ENCODE measurements at places on chromosomes 13 and 19. TPM values are rescaled to one million over a fixed set of nuclear protein-coding genes. Genes with fewer than 3 reads are reported as not detected.

- H3K36me3 ChIP-seq = peaks cover 31% of the 10 kb centered on the region
- DNase-seq = no peak
- no peaks in the 10 kb centered on the region for H3K27me3 ChIP-seq
- peak overlapping the region; percentile 88 for H3K4me3 ChIP-seq
These were observed 1.2 kb downstream of the TBC1D17 start for GRCh38 chr19:49878744-49879070.

DNA sequence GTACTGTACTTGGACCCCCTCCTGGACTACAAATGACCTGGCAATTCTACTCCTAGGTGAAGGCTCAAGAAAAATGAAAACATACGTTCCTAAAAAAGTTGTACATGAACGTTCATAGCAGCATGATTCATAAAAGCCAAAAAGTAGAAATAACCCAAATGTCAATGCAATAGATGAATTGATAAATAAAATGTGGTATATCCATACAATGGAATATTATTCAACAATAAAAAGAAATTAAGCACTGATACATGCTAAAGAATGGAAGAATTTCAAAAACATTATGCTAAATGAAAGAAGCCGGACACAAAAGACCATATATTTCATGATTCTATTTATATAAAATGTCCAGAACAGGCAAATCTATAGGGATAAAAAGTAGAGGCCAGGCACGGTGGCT, 9.5 kb downstream of the ZNF432 start:
- peaks cover 96% of the 10 kb centered on the region for H3K36me3 ChIP-seq
- H3K27ac ChIP-seq = no peak overlapping the region
- no peak overlapping the region for H3K4me3 ChIP-seq
- H3K27me3 ChIP-seq = no peaks in the 10 kb centered on the region
- H3K4me1 ChIP-seq = no peaks in the 10 kb centered on the region

The ZSCAN5A gene
- total RNA-seq = 7.0 TPM

DNA sequence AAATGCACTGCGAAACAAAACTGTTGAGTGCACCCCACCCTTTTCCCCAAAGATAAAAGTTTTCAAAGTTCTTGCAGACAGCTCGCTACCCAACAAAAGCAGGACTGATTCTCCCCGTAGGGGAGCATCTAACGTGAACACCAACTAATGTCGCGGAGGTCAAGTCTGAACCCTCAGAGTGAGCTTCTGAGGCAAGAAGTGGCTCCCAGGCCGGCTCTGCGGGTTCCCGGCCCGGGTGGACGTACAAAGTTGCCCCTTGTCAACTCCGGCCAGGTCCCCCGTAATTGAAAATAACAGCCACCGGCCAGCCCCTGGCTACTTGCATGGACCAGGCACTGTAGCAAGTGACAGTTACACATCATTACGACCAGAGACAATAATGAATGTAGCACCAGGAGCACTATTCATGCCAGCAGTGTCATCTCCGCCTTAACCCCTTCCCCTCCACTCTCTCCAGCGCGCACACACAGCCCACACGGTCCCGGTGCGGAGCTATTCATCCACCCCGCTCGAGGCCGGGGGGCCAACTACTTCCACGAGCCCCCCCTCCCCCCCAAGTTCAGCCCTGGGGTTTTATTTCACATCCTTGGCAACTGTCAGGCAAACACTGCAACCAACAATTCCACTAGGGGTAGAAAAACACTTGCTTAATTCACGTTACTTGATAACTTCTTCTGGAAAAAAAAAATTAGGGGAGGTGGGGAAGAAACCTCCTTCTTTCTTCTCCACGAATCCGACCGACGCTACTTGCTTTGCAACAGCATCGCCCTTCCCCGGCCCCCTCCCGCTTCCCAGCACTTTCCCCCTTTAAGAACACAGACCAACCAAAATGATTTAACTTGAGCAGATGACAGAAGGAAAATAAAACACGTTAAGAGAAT, 1.2 kb downstream of the KLF12 start:
- DNase-seq = no peak
- H3K4me1 ChIP-seq = peaks cover 48% of the 10 kb centered on the region
- H3K36me3 ChIP-seq = no peaks in the 10 kb centered on the region
- H3K27ac ChIP-seq = peak overlapping the region; percentile 98
- peak overlapping the region; percentile 73 for H3K4me3 ChIP-seq
- H3K27me3 ChIP-seq = no peaks in the 10 kb centered on the region

DNA sequence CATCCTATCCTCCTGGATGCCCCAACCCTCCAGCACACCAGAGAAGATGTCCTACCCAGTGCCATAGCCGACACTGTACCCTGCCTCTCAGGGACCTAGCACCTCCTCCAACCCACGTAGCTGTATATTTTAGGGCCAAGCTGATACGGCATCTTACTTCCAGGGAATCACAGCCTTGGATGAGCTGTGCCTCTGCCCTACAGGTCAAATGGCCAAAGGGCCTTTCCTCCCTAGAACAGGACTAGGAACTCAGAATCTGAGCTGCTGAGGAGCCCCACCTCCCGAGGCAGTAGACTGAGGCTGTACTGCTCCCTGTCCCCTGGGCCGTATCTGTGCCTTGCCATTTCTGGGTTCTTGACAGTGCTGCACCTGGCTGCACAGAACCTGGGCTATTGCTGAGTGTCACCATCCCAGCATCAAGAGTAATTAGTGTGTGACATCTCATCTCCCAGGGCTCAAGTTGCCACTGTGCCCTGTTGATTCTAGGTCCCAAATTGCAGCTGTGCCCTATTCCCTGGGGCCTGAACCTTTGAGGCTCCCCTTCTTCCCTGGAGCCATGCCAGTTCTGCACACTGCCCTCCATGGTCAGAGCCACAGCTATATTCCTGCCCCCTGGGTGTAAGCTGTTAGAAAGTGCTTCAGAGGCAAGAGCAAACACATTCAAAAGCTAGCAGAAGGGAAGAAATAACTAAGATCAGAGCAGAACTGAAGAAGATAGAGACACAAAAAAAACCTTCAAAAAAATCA, 41.0 kb downstream of the VWA8 start:
- H3K4me3 ChIP-seq = no peak overlapping the region
- H3K27me3 ChIP-seq = no peaks in the 10 kb centered on the region
- peaks cover 10% of the 10 kb centered on the region for H3K36me3 ChIP-seq
